ENCODE measurements at places on chromosomes 2 and 18.

- DNase-seq: no peak
Measured at GRCh38 chr2:72985891-72986683, 68.8 kb downstream of the EMX1 start.

- no peak for DNase-seq
Measured at GRCh38 chr2:107414376-107414775, 412.3 kb upstream of the RGPD4 start.

DNA sequence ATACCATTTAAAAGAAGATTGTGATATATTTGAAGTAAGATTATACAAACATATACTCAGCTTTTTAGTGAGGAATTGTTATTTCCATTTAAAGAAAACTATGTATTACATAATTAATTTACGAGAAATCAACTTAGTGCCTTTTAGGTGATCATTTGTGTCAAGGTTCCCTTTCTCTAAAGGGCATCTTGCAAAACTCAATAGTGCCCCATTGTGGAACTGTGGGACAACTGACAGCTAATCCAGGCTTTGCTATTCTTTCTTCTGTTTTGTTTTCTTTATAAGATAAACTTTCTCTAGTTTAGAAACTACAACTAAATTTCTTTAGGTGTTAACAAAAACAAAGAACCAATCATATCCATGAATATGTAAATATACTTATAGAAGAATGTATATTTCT lies 24.3 kb upstream of the VIT start:
- DNase-seq: no peak

DNA sequence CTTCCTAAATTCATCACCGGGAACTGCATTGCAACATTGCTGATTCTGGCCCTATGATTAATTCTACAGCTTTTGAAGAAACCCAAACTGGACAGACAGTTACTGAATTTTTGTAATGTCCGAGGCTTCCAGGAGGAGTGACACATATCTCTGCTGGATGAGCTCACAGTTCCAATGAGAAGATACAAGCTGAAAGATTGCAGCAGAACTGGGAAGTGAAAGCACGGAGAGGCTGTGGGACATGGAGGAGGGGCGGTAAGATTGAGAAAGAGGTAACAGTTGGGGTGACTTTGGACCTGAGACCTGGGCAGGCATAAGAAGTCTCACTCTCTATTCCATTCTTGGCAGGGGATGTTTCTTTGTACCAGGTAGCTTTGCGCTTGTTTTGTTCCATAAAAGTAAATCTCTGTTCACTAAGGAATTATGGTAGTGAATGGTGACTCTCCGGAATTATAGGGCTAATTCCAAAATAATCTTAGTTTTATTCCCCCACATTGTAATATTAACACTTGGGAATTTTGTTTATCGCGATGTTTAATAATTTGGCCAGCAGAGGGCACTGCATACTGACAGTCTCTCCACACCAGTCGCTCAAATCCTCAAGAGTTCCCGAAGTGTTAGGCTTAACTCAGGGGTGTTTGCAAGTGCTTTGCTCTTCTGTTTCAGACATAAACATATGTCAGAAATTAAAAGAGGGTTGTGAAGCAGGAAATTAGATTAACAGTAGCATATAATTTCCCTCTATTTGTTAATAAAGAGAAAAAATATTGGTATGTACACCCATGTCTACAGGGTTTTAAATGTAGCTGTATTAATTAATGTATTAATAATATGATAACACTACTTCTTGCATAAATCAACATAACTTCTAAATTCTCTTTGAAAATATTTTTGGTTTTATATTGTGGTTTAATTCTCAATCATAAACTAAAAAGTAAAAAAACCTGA lies 201.4 kb downstream of the SOCS6 start:
- DNase-seq: no peak

GRCh38 chr2:28752631-28753376 lies 1.2 kb downstream of the PPP1CB start:
- no peak for DNase-seq

- DNase-seq: no peak
Measured at GRCh38 chr2:119772128-119772527, 12.4 kb downstream of the PTPN4 start.

GRCh38 chr18:51074605-51075004 lies 44.6 kb downstream of the SMAD4 start:
- no peak for DNase-seq

- DNase-seq: no peak
Measured at GRCh38 chr18:76233406-76233805, 261.6 kb downstream of the ZNF516 start.

GRCh38 chr2:100673691-100674485 lies 111.1 kb downstream of the PDCL3 start:
- no peak for DNase-seq

DNA sequence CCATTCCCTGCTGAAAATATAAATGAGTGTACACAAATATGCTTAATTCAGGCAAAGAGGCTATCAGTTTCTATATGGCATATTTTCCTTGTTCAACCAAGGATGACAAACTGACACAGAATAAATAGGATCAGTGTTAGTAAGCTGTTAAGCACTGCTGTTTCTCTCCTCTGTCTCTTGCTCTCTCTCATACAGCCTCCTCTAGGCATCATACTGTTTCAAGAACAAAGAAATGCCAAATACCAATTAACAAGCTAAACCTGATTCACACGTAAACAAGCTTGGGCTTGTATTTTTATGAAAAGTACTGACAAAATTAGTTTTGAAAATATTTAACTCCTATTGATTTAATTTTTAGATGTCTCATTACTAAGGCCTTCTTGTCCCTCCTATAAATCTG lies 1027.2 kb upstream of the ACVR2A start:
- DNase-seq: no peak

GRCh38 chr2:57570961-57571360 lies 475.6 kb upstream of the VRK2 start:
- DNase-seq: no peak

- DNase-seq: no peak
Measured at GRCh38 chr18:77000527-77000926, 132.1 kb downstream of the MBP start.

- DNase-seq: no peak
Measured at GRCh38 chr2:6945821-6946220, 28.6 kb downstream of the RNF144A start.

- no peak for DNase-seq
Measured at GRCh38 chr2:5978131-5978751, 286.1 kb downstream of the SOX11 start.

DNA sequence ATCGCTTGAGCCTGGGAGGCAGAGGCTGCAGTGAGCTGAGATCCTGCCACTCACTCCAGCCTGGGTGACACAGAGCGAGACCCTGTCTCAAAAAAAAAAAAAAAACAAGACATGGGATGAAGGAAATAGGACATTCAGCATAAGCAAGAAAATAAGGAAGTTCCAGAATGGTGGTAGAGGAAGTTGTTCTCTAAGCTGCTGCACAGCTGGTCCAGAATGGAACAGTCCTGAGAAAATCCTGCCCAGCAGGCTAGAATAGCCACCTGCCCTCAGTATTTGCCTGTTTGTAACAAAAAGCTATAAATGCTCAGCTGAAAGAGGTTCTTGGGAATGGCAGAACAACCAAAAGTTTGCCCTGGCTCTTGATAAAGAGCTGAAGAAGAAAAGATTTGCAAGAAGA lies 11.1 kb upstream of the MAPRE3 start:
- DNase-seq: no peak

GRCh38 chr2:171541202-171541887 lies 19.1 kb downstream of the CYBRD1 start:
- DNase-seq: no peak

DNA sequence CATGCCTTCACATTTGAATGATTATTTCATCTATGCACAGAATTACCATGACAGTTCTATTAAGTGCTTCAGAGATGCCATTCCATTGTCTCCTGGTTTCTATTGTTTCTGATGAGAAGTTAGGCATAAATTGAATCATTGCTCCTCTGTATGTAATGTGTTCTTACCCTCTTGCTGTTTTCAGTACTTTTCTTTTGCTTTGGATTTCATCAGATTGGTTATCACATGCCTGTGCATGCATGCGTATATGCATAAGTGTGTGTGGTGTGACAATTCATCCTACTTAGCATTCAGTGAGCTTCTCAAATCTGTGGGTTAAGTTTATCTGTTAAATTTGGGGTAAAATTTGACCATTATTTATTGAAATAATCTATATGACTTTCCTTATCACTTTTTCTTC lies 263.3 kb upstream of the RND3 start:
- no peak for DNase-seq

GRCh38 chr2:37589298-37589697 lies 82.1 kb downstream of the CDC42EP3 start:
- DNase-seq: no peak

DNA sequence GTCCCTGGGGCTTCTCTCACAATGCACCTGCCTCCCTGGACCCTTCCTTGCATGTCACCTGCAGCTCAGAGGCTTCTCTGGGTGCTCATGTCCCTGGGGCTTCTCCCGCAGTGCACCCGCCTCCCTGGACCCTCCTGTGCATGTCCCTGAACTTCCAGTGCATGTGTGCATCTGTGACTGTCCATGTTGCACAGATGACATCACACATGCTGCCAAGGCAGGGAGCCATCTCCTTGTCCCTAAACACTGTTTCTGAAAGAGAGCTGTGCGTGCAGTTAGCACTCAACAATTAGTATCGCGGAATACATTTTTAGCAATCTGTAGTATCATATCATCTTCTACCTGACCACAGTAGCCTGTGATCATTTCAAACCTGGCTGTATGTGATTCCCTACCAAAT lies 216.4 kb upstream of the PXDN start:
- DNase-seq: no peak

- no peak for DNase-seq
Measured at GRCh38 chr2:119749477-119750012, 10.2 kb upstream of the PTPN4 start.

GRCh38 chr18:28725876-28726275 lies 548.9 kb upstream of the CDH2 start:
- DNase-seq: no peak

DNA sequence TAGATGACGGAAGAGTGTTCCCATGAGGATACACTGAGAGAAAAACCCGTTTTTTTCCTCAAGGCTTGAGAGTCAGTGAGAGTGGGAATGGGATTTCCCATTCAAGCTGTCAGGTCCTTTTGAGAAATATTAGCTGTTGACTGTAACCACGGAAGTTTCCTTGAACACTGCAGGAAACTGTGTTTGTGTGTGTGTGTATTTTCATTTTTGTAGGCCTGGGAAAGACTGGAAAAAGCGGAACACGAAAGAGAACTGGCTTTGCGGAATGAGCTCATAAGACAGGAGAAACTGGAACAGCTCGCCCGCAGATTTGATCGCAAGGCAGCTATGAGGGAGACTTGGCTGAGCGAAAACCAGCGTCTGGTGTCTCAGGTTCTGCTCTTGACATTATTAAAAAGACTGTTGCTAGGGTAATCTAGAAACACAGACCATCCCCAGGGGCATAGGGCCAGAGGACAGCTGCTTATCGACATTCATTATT lies 98.8 kb upstream of the EML6 start:
- DNase-seq: no peak

DNA sequence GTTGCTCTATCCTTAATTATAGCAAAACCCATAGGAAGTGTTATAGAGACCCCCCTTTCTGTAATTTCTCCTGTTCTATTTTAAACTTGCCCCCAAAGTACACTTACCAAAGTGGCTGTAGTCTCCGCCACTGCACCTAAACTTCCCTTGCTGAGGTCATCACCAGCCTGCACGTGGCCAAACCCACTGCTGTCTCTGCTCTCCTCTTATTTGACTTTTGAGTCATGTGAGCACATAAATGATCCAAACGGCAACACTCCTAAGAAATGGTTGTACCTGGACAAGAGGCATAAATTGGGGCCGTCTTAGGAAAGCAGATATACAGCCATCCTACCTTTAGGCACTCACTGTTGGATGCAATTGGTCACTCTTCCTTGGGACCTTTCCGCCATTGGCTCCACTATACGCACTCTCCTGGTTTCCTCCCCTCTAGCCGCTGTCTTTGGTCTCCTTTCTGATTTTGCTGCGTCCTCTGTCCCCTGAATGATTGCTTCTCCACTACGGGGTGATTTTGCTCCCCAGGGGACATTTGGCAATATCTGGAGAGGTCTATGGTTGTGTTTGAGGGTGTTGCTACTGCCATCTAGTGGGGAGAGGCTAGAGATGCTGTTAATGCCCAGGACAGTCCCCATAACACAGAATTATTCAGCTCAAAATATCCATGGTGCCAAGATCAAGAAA lies 19.2 kb upstream of the IL36G start:
- DNase-seq: peak; percentile 29

DNA sequence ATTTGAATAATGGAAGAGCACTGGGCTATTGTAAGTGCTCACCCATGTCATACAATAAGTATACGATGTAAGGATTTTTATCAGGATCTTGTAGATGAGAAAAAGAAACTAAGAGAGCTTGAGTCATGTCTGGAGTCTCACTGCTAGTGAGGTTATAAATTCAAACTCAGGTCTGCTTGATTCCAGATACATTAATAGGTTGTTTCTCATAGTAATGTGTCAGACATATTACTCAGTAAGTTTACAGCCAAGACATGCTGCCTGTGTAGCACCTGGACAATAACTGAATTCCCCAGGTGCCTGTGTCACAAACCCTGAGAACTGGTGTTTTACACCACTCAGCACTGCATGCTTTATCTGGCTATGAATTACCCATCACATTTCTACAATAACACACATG lies 216.9 kb upstream of the LRP1B start:
- DNase-seq: no peak

GRCh38 chr2:3451169-3451568 lies 68.2 kb downstream of the ADI1 start:
- no peak for DNase-seq

DNA sequence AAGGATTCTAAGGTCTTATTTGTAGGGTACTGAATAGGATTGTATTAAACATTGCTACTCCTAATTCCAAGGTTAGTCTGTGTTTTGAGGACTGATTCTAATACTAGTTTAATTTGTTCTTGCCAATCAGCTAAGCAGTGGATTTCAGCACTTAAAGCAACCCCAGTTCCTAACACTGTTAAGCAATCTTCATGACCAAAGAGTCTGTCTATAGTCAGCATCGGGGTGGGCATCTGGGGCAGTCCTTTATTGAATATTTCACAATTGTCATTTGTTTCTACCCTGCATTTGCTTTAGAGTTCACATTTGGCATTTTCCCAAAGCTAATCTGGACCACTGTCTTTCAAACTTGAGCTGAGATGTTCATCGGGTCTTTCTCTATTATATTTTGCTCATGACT lies 248.0 kb upstream of the TANK start:
- no peak for DNase-seq

- no peak for DNase-seq
Measured at GRCh38 chr2:131092458-131093005, 728 bp downstream of the FAM168B start.

DNA sequence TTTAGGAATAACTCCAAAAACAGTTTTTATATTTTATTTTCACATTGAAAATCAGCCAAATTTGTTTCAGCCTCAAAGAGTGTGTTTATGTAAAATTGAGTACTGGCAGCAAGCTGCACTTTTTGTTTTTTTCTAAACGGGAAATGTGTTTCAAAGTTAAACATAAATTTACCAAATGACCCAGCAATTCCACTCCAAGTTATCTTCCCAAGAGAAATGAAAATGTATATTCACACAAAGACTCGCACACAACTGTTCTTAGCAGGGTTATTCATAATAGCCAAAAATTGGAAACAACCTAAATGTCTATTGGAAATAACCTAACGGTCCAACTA lies 9.3 kb downstream of the ALPK2 start:
- DNase-seq: no peak

- DNase-seq: no peak
Measured at GRCh38 chr18:39513186-39513585, 1947.6 kb upstream of the CELF4 start.

GRCh38 chr2:197879812-197880408 lies 75.5 kb downstream of the PLCL1 start:
- no peak for DNase-seq
